GM12864 (cell line): ENCODE measurements at places on chromosomes 7 and 10.

GRCh38 chr7:140219672-140220524, 43.1 kb upstream of the KDM7A start:
- no peak for DNase-seq

- no peak for DNase-seq
Observed at GRCh38 chr10:72058989-72059842, 29.1 kb downstream of the SPOCK2 start.

- no peak for DNase-seq
Observed at GRCh38 chr10:30176182-30176581, 116.8 kb upstream of the JCAD start.

GRCh38 chr10:77664696-77665095, 27.1 kb upstream of the KCNMA1 start:
- DNase-seq: no peak

DNA sequence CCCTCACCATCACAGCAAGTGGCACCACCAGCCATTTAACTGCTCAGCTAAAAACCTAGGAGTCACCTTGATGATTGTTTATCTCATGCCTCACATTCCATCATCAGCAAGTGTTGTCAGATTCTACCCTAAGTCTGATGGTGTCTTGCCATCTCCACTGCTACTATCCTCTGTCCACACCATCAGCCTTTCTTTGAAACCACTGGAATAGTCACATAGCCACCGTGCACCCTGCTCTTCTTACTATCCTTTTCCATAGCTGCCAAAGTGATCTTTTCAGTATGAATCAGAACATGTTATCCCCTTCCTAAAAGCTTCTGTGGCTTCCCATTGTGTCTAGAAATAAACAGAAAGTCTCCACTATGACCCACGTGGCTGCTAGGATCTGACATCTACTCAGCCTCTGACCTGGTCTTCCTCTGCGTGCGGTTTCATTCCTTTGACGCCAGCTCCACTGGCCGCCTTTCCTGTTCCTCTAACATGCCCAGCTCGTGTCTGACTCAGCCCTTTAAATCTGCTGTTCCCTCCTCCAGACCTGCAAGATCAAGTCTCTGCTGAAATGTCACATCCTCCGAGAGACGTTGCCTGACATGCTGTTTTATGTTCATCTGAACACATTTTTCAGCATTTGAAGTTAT, 16.5 kb upstream of the CHN2 start:
- no peak for DNase-seq

- no peak for DNase-seq
Observed at GRCh38 chr10:20303453-20304152, 487.4 kb downstream of the PLXDC2 start.

- DNase-seq: no peak
Observed at GRCh38 chr10:119818889-119819270, 53.8 kb downstream of the MCMBP start.

DNA sequence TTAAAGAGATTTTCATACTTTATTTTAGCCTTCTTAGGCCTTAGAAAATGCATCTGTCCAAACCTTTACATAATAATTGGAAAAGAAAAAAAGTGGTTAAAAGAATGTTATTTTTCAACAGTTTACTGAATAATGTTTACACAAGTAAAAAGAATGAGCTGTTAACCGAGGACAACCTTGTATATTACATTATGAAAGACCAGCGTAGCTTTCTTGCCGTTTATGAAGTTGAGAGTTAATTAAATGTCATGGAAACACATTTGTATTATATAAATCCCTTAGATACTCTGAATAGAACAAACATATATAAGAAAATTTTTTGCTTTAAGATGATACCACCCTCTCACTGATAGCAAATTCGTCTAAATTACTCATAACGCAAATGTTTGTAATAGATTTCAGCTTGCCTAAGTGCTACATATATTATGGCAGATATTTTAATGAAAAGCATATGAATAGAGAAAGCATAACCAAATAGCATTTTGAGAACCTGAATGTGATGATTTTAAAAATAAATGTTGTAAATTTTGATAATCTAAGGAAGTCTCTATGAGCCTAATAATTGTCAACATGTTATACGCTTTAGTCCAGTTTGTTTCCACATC, 9.1 kb downstream of the CACNB2 start:
- DNase-seq: no peak

- DNase-seq: no peak
Observed at GRCh38 chr7:128020159-128020558, 11.1 kb downstream of the LRRC4 start.

GRCh38 chr10:19194866-19195265, 146.3 kb downstream of the MALRD1 start:
- no peak for DNase-seq

GRCh38 chr7:13197501-13197900, 510.1 kb downstream of the ARL4A start:
- DNase-seq: no peak
